Fibroblast of lung (primary cell): ENCODE measurements at places on chromosomes 4 and X.

- peak; percentile 39 for DNase-seq
Measured at GRCh38 chr4:75995727-75996126, 5.0 kb upstream of the SDAD1 start.

DNA sequence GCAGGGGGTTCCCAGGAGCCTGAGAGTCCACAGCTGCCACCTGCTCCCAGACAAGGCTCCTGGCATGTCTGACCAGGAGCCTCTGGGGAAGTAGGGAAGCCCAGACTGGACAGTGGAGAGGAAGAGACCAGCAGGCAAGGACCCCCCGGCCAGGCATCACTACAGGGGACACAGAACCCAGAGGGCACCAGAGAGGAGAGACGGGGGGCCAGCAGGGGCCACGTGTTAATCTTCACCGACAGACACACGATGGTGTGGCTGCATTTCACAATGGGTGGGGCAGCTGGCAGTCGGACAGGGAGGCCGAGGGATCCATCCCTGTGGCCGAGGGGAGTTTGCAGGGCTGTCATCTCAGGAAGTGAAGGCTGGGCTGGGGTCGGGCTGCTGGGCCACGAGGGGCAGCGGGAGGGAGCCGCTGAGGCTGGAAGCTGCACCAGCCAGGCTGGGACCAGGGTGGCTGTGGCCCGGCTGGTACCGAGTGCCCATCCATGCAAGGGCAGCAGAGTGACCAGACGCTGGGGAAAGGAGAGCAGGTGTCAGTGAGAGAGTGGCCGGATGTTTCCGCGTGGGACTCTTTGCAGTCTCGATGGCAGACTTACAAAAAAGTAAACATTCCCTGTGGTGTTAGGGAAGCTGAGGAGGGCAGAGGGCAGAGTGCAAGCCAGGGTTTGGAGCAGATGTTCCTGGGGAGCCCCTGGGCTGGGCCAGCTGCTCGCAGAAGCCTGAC lies 4.7 kb downstream of the PDE6B start:
- no peak for DNase-seq

DNA sequence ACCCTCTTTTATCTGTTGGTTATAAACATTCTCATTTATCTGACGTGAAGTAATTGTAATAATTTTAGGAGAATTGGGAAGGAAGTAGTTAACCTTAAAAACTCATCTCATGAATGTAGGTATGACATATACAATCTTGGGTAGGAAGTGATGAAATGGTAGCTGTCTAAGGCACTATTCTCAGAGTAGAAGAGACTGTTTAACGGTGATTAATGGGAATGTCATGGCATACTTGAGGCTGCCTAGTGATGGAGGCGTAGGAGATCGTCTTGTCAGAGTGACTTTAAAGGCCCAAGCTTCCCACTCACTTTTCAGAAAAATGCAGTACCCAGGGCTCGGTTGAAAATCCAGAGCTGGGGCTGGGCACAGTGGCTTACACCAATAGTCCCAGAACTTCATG lies 19.4 kb upstream of the AGA start:
- peak; percentile 75 for DNase-seq

GRCh38 chr4:147096667-147097604 lies 151.3 kb upstream of the TTC29 start:
- peak; percentile 90 for DNase-seq

DNA sequence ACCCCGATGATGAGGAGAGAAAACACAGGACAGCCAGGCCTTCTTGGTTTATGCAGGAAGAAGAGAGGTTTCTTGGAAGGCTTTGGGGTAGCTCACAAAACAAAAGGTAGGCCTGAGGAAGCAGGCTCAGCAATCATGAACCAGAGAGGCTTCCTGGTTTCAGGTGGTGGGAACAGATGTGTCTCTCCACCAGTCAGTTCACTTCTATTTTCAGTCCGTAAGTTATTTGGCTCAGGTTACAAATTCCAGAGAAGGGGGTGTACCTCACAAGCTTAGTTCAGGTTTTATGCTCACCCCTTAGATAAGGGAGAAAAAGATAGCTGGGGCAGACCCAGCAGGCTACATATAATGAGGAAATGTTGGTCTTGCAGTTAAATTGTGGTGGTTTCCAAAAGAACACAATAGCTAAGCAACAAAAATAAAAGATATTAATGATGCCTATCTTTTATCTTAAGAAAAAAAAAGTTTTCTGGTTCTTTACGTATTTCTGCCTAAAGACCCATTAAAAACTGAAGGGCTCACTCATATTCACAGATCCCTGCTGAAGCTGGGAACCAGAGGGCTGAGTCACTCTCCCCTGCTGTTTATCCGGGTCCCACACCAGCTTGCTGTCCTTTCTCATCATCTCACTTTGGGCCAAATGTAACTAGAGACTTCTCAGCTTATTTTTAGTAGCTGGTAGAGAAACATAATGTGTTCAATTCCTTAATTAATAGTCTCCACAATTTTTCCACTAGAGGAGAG lies 177.0 kb downstream of the CAMK2D start:
- DNase-seq: peak; percentile 70

DNA sequence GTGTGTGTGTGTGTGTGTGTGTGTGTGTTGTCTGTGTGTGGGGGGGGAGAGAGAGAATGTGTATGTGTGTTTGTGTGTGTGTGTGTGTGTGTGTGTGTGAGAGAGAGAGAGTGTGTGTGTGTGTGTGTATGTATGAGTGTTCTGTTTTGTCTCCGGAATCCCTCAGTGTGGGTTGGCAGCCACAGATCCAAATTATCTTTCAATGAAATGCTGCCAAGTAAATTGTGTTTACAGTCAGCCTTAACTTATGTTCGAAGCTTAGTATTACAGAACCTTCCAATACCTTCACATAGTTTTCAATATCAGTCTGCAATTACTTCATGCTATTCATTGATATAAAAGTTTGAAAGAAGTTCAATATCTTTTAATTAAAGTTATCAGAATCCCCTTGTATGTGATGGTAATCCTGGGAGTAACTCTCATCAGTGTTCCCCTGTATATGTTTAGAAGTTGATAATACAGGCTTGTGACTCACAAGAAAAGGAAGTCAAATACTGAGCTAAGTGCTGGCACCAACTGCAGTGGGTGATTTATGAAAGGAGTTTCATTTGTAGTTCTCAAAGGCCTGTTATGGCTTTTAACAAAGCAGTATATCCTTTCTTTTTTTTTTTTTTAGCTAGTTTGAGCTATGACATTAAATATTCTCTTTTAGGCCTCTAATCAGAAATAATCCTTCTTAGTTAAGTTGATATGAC lies 51.6 kb upstream of the HTR2C start:
- DNase-seq: peak; percentile 62

GRCh38 chrX:103729015-103729414 lies 18.3 kb downstream of the TMEM31 start:
- DNase-seq: no peak

DNA sequence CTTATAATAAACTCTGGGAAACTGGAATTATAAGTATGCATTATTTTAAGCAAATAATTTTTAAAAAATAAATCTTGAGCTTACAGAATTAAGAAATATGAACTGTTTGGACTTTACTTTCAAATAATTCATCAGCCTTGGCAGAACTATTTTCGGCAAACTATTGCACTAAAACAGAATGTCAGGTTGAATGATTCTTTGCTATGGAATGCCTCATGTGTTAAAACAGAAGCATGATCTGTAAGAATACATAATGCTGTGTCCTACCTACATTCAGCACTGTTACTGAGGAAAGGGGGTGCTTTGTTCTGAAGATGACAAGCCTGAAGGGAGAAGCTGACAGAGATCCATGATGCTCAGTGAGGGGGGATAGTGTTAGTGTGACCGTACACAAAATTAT lies 55.6 kb upstream of the EXOC1L start:
- no peak for DNase-seq

GRCh38 chrX:119833905-119834304 lies 18.9 kb downstream of the UPF3B start:
- no peak for DNase-seq

- no peak for DNase-seq
Measured at GRCh38 chrX:45424326-45424725, 223.7 kb upstream of the DIPK2B start.

DNA sequence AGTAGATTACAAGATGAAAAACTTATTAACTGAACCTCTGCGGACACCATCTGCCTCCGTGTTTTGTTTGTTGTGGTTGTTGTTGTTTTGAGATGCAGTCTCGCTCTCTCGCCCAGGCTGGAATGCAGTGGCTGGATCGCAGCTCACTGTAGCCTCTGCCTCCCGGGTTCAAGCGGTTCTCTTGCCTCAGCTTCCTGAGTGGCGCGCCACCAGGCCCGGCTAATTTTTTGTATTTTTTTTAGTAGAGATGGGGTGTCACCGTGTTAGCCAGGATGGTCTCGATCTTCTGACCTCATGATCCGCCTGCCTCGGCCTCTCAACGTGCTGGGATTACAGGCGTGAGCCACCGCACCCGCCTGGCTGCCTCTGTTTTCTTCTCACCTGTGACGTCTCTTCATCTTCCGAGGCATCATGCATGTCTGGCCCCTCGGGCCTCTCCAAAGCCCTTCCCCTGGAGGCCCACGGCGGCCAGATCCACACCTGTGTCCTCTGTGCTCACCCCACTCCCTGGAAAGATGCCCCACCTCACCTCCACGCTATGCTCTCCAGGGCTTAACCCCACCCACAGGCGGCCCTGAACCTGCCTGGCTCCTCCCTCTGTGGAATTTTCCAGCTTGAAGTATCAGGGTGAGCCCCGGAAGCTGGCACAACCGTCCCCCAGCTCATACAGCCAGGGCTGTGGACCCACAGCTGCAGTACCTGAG lies 77.0 kb upstream of the MXD4 start:
- DNase-seq: no peak

GRCh38 chrX:8668813-8669212 lies 63.1 kb downstream of the ANOS1 start:
- no peak for DNase-seq

GRCh38 chr4:189021831-189022230 lies 882.6 kb downstream of the TRIML1 start:
- peak; percentile 44 for DNase-seq

GRCh38 chr4:138320831-138321230 lies 78.7 kb upstream of the SLC7A11 start:
- DNase-seq: no peak

DNA sequence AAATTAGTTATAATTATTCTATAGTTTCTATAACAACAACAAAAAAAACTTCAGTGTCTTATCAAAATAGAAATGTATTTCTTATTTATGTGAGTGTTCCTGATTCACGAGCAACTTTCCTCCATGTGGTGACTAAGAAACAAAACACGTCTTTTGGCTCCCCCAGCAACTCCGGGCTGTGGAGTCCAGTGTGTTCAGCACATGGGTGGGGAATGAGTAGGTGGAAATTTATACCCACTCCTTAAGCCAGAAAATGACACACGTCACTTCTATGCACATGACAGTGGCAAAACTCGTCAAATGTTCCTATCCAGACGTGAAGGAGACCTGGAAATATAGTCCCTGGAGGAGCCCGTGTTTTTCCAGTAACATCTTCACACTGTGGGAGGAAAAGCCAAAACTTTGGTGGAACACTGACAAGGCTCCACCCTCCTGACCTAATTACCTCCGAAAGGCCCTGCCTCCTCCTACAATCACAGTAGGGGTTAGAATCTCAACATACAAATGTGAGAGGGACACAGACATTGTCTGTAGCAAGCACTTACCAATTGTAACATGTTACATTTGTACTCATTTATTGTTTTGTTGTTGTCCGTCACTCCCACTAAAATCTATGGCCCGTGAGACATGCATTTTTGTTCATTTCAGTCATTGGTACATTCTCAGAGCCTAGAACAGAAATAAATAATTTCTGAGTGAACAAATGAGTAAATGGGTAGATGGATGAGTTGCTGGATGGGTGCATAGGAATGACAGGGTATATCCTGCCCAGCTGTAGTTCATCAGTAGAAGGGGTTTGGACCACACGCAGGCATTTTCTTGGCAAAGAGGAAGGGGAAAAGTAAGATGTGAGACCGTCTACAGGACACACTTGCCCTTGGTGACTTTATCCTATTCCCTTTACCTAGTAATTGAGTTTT lies 605.8 kb upstream of the TENM3 start:
- peak; percentile 58 for DNase-seq

DNA sequence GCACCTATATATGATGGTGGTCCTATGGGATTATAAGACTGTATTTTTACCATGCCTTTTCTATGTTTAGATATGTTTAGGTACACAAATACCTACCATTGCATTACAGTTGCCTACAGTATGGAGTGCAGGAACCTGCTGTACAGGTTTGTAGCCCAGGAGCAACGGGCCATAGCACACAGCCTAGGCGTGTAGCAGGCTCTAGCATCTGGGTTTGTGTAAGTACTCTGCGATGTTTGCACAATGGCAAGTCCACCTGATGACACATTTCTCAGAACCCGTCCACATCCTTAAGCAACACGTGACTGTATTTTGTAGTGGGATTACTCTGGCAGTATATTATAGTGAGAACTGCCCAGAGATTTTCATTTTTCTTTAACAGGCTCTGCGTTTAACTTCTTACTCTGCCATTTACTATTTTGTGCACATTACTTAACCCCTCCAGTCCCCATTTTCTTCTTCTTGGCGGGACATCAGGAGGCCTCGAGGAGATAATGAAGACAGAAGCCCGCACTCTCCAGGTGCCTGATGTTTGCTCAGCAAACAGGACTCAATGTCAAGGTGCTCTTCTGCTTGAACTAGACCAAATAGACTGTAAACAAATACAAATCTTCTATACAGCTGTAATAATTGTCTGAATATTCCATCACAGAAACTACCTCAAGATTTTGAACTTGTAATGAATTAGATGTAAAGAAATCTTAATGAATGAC lies 102.0 kb upstream of the PDLIM3 start:
- no peak for DNase-seq

- no peak for DNase-seq
Measured at GRCh38 chrX:123610915-123611314, 121.9 kb downstream of the THOC2 start.

DNA sequence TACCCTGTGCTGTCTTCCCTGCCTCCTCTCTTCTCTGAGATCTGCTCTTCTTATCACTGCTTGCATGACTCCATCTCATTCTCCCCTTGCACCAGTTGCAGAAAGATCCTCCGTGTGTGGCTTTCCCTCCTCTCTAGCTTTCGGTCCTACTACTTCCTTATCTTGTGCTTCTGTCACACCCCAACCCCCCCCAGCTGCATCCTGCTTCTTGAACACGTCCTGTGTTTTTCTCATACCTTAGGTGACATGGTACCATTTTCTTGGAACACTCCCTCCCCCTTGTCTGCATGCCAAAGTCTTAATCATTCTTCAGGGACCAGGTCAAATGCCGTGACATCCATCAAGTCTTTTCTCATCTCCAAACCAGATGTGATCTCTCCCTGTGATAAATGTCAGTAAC lies 46.4 kb downstream of the FHL1 start:
- DNase-seq: no peak
